ENCODE measurements at places on chromosomes 5 and 9. TPM values are rescaled to one million over a fixed set of nuclear protein-coding genes. Genes with fewer than 3 reads are reported as not detected.

Gene DPYSL3
- total RNA-seq, result 13.0 TPM

Gene IL5
- not detected for total RNA-seq

Gene REEP2
- total RNA-seq, result 0.32 TPM

Gene IFNB1
- not detected for total RNA-seq

Gene SERF1A
- 10.0 TPM for total RNA-seq

Gene TMC1
- not detected for total RNA-seq

DNA sequence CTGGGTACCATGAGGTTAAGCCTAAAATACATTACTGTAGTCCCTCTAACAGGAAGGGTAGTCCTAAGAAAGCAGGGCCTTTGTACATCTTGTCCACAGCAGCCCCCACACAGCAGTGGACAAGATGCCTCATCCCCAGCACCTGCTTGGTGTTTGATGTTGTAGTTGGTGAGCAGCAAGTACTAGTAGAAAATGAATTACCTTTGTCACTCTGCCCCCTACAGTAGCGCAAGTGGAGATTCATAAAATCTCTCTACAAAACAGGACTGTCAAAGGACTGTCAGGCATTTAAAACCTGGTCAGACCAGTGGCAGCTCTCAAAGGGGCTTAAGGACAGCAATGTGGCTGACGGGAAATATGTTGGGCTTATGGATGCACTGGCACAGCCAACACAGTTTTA lies 122.5 kb downstream of the TMEM174 start:
- no peak for DNase-seq

GRCh38 chr5:139847091-139847490 lies 51.5 kb downstream of the PSD2 start:
- DNase-seq, result no peak

GRCh38 chr9:130237763-130238524 lies 27.6 kb upstream of the HMCN2 start:
- DNase-seq, result no peak

- DNase-seq, result no peak
These were observed 180.1 kb downstream of the PDE4D start for GRCh38 chr5:59713498-59713844.

GRCh38 chr5:158565017-158565789 lies 534.5 kb downstream of the EBF1 start:
- DNase-seq, result no peak

DNA sequence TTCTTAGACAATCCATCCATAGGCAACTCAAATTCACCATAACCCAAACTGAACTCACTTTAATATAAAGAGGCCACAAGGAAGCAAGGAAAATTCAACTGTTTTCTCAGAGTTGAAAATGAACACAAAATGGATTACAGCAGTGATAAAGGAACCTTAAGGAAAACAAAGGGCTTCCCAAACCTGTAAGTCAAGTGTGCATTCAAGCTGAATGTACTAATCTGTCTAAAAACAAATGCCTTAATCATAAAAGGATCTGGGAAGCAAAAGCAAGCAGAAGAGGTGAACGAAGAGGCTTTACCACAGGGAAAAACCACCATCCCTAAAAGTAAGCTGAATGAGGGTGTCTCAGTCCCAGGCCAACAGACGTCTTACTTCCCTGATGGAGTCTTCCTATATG lies 13.6 kb downstream of the FBXW11 start:
- DNase-seq, result no peak

- DNase-seq, result peak; percentile 40
These were observed 570.8 kb upstream of the TLE4 start for GRCh38 chr9:79001012-79001411.

GRCh38 chr9:98943682-98944056 lies at the start of gene COL15A1:
Gene COL15A1 (plus strand): TSS chr9:98943907. CDS start chr9:98944062, 155 bp downstream.
- DNase-seq, result no peak

GRCh38 chr5:54571462-54571861 lies 53.9 kb downstream of the SNX18 start:
- DNase-seq, result no peak

- no peak for DNase-seq
These were observed 750.3 kb downstream of the PRELID2 start for GRCh38 chr5:145084834-145085233.

DNA sequence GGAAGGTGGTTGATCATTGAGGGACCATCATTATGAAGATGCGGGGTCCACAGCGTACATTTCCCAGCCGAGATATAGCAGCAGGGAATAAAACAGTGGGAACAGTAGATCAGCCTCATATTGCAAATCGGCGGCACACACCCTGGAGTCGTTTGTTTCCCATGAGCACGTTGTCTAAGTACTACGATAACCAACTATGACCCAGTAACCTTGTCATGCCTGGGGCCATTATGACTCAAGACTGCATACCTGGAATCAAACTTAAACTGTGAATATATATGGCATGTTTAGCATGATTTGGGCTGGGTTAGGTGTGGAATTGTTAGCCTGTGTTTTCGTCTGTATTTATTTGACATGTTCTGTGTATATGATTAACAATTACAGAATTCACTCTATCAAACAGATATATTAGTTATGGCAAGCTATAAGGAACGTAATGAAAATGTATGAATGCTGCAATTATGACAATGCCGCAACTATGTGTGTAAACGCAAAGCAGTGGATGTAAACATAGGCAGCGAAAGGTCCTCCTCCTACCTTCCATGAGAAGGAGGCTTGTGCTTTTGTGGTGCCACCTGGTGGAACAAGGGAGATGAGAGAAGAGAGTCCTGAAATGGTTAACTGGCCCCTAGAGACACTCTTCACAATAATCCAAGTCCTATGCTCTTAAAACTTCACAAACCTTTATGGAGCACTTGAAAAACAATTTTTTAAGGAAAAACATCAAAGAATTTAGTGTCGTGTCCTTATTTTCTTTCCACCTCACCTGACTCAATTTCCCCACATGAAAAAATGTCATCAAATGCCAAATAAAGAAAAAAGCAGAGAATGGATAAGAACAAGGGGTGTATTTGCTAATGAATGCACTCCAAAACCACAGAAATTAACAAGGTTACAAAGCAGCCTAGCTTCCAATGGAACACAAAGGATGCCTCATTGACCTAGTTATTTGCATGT lies 47.1 kb downstream of the SEMA5A start:
- peak; percentile 86 for DNase-seq

DNA sequence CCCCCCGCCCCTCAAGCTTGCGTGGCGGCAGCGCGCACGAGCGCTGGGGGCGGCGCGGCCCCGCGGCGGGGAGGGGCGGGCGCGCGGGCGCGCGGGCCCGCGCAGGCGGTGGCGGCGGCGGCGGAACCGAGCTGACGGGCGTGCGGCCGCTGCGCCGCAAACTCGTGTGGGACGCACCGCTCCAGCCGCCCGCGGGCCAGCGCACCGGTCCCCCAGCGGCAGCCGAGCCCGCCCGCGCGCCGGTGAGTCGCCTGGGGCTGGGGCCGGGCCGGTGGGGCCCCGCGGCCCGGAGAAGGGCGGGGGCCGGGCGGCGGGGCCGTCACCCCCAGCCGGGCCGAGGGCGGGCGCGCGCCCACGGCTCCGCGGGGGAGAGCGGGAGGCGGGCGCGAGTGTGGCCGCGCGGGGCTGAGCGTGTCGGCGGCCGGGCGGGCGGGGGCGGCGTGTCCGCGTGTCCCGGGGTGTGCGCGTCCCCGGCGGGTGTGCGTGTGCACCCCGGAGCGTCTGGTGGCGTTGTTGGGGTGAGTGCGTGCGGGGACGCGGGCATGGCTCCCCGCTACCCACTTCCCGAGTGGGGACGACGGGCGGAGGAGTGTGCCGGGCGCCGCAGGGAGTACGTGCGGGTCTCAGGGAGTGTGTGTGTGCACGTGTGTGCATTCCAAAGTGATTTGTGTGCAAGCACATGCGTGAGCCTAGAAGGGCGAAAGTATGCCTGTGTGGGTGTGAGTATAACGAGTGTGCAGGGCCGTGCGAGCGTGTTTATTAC lies at the start of gene NEK6:
Gene NEK6, plus strand, starts transcription at position 106 of the 763 bp plus-strand sequence. CDS start 44,016 bp downstream, outside the sequence.
- no peak for DNase-seq

- no peak for DNase-seq
These were observed 2.4 kb upstream of the PITX1 start for GRCh38 chr5:135036405-135036804.

DNA sequence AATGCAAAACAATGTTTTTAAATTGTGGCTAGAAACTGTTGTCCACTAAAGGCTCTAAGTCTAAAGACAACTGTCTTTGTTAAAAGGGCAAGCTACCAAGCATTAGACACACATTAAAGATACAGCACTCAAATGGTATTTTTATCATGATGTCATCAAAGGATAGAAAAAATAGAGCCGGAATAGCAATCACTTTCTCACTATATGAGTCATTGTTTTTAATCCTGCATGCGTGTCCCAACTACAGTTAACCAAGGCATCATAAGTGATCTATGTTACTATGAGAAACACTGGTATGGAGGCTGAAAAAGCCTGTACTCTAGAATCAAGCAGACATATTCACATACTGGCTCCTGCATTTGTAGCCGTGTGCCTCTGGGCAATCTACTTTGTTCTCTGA lies 1.9 kb upstream of the PJA2 start:
- peak; percentile 45 for DNase-seq

Measured in SK-MEL-5 (cell line).